Femur (tissue), 1 donor: ENCODE measurements at places on chromosomes 16 and 17.
A peak's percentile ranks its signal among the peaks of the same experiment; 100 is the strongest.

GRCh38 chr16:68257251-68257905 is 6.9 kb upstream of the SLC7A6 start:
- DNase-seq, result peak; percentile 71

- no peak for DNase-seq
These were observed 11.1 kb downstream of the LDHD start for GRCh38 chr16:75105306-75106061.

DNA sequence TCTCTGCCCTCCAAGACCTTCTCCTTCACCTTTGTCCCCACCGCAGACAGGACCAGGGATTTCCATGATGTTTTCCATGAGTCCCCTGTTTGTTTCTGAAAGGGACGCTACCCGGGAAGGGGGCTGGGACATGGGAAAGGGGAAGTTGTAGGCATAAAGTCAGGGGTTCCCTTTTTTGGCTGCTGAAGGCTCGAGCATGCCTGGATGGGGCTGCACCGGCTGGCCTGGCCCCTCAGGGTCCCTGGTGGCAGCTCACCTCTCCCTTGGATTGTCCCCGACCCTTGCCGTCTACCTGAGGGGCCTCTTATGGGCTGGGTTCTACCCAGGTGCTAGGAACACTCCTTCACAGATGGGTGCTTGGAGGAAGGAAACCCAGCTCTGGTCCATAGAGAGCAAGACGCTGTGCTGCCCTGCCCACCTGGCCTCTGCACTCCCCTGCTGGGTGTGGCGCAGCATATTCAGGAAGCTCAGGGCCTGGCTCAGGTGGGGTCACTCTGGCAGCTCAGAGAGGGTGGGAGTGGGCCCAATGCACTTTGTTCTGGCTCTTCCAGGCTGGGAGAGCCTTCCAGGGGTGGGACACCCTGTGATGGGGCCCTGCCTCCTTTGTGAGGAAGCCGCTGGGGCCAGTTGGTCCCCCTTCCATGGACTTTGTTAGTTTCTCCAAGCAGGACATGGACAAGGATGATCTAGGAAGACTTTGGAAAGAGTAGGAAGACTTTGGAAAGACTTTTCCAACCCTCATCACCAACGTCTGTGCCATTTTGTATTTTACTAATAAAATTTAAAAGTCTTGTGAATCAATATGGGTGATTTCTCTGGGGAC is 12.2 kb downstream of the CX3CL1 start:
- no peak for DNase-seq

DNA sequence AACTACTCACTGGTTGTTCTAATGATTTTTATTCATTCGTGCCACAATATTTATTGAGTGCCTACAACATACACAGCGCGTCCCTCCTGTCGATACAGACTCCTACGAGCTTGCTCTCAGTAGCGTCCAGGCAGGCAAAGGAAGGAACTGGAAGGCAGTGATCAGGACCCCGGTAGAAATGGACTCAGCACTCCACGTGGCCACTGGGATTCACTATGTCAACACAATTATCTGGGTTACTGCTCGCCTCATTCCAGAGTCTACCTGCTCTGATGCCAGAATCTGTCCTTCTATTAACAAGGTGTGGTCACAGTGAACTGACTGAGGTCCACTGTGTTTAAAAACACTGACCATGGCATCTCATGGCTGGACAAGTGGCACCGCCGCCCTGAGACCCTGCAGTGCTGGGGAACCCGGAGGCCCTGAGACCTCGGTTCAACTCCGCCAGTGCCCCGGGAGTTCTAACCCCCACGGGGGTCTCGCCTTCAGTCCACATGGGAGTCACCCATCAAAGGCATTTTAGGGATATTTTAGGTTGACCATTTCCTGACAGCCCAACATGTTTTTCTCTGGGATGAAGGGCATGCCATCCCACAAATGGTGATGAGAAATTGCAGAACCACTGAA is 71.4 kb downstream of the ZFHX3 start:
- no peak for DNase-seq

- DNase-seq, result no peak
These were observed 57.2 kb downstream of the IL21R start for GRCh38 chr16:27458987-27459688.

- peak; percentile 22 for DNase-seq
These were observed 83.3 kb downstream of the TBC1D16 start for GRCh38 chr17:79952265-79952877.

DNA sequence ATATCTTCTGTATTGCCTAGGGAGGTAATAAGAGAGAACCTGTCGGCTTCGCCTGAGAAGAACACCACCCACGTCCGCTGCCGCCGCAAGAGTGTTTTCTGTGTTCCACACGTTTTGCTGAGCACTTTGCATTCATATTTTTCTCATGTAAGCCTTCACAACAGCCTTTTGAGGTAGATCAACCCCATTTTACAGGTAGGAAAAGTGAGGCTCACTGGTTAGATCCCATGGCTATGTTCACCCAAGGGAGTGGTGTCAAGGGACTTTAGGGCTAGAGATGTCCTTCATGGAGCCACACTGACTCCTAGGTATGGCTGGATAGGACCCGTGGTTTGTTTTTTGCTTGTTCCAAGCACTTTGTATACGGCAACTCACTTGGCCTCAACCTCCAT is 87.0 kb upstream of the LGALS9 start:
- DNase-seq, result no peak

GRCh38 chr17:48045316-48046001 is 2.7 kb upstream of the NFE2L1 start:
- DNase-seq, result peak; percentile 74

DNA sequence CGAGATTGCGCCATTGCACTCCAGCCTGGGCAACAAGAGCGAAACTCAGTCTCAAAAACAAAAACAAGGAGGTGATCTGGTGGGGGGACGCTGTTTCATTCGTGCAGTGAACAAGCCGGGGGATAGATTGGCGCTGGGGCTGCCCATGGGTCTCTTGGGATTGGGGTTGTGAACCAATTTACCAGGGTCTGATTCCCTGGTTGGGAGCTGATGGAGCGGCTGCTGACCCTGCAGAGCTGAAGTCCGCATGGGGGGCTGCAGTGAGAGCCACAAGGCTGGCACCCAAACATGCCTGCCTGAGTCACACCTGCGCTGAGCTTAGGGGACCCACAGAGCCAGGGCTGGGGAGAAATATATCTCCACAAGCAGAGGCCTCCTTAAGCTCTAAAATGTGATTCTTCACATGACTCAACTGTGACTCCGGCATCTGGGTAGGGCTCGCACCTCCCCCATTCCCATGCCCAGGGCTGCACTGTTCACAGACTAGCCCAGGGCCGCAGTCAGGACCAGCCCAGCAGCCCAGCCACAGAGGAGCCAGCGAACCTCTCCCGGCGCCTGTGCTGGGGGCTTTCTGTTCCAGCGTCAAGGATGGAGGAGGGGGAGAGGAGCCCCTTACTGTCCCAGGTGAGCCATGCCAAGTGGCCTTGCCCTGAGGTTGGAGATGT is 5.0 kb downstream of the TSPAN10 start:
- DNase-seq, result no peak

GRCh38 chr17:57537524-57538410 is 207.3 kb downstream of the CCDC182 start:
- DNase-seq, result no peak

GRCh38 chr17:81309140-81309858 is 14.2 kb upstream of the SLC38A10 start:
- peak; percentile 89 for DNase-seq

DNA sequence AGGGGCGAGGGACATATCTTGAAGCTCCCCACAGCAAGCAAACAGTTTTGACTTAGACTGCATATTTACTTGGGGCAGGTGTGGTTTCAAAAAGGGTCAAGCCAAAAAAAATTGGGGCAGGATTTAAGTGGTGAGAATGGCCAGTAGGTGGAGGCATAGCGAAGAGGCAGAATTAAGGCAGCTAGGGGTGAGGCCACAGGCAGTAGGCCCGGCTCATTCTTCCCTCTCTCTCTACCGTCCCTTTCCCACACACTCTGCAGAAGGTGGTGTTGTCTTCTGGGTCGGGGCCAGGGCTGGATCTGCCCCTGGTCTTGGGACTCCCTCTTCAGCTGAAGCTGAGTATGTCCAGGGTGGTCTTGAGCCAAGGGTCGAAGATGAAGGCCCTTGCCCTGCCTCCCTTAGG is 2.6 kb downstream of the SHBG start:
- no peak for DNase-seq

- no peak for DNase-seq
These were observed 19.6 kb upstream of the PHF12 start for GRCh38 chr17:28970879-28971278.

DNA sequence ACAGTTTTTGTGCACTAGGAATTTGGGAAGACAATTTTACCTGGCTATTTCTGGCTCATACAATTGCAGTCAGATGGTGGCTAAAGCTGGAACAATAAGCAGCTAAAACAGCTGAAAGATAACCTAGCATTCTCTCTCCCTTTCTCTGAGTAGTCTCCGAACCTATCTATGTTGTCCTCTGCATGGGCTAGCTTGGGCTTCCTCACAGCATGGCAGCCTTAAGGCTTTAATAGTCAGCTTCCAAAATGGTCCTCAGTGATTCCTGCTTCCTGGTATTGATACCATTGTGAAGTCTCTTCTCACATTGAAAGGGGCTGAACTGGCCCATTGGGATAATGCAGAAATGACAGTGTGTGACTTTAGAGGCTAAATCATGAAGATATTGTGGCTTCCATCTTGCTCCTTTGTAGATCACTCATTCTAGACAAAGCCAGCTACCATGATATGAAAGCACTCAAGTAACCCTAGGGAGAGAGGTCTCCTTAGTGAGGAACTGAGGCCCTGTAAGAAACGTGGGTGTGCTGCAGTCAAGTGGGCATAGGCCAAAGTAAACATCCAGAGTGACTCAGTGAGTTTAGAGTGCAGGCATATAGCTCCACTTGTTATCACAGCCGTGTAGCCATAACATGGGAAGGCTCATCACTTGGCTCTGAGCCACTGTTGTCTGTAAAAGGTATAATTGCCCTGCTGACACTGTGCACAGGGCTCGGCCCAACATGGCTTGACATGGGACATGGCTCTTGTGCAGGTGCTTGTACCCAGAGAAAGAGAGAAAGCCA is 5.5 kb upstream of the VKORC1 start:
- no peak for DNase-seq

GRCh38 chr17:17151055-17151454 is 55.1 kb downstream of the PLD6 start:
- no peak for DNase-seq

DNA sequence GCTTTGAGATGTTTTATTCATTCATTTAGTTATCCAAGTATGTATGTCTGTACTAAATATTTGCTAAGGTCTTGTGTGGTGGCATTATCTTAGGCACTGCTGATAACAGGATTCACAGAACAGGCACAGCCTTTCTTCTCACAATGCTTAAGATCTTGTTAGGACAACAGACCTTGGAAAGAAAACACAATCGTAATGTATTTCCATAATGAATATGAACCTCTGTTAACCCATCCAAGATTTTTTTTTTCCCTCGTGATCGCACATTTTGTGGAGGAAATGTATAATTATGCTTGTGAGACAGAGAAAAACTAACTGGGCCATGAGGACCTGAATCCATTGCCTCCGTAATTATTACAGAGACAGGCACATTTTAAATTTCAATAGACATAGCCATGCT is 121.9 kb downstream of the NPIPB5 start:
- DNase-seq, result no peak

- no peak for DNase-seq
These were observed 660.5 kb downstream of the TOX3 start for GRCh38 chr16:51886456-51886855.

DNA sequence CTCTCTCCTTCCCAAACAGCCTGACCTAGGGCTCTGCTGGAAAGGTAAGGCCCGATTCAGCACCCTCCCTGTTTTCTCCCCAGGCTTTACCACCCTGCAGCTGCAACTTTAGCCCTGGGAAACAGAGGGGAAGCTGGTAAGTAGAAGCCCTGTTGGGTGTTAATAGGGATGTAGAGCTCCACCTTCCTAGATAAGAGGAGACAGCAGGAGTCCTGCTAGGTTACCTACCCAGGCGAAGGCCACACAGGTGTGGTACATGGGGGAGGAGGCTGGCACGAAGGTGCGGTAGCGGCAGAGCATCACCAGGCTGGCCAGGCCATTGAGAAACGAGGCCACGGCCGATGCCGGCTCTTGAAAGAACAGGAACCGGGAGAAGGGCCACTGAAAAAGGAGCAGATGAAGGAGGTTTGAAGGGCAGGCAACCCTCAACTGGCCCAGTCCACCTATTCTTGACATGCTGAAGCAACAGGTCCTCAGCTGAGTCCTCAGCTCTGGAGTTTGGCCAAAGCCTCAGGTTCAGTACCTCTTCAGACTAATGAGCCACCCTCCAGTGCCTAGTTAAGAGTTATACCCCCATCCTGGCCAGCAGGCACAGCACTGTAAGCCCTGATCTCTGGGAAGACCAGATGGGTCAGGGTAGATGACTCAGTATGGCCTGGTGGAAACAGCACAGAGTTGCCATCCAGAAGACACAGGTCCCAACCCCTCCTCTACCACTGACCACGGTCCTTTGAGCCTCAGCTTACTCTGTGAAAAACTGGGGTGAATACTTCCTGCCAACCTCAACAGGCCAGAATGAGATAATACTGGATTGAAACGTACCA is 3.3 kb downstream of the PGAP3 start:
- peak; percentile 10 for DNase-seq

DNA sequence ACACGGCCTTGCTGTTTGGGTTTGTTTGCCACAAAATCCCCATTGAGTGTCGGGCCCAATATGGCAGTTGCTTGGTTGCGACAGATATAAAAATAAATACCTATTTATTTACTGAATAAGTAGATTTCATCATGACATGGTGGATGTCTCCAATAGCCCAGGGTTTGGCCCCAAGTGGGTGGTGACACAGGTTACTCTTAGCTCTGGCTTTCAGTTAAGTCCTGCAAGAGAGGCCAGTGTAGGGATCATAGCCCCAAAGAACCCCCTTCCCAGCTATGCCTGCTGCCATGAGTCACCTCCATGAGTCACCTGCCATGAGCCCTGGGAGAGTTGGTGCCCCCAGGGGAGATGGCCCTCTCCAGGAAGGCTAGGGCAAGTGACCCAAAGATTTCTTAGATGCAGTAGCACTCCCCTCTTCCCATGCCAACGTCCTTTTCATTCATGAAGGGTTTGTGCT is 78.7 kb upstream of the LGALS9 start:
- no peak for DNase-seq

DNA sequence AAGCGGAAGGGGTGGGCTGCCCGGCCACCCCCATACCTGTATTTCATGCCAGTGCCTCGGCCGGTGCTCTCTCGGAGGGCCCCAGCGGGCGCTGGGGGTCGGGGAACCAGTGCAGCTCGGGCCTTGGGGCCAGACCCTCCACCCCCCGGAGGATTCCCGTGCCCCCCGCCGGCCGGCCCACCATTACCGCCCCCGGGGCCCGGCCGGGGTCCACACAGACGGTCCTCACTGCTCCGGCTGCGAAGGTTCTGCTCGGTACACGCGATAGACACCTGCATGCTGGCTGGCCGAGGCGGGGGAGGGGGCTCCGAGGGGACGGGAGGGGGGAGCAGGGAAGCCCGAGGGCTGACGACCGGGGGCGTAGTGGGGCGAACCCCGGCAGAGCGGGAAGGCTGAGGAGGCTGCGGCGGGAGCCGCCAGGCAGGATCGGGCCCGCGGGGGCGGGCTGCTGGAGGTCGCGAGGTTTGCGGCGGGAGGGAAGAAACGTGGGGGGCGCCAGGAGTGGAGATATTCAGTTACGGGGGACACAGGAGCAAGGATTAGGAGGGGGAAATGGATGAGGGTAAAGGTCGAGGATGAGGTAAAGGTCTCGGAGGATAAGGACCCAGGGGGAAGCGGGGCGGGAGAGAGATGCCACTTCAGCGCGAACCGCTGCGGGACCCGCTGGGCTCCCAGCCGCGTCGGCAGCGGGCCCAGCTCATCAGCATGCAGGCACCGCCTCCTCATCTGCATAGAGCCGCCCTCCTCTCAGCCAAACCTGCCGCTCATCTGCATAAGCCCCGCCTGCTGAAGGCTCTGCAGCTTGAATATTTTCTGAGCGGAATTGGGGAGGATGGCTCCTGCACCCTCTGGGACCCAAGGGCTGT is at the start of gene KCNAB3:
Gene KCNAB3, minus strand, starts transcription at position 699 of the 866 bp plus-strand sequence. Its CDS starts 421 bp downstream, at position 278.
- DNase-seq, result peak; percentile 89
